ENCODE measurements at places on chromosomes 13 and 19.

DNA sequence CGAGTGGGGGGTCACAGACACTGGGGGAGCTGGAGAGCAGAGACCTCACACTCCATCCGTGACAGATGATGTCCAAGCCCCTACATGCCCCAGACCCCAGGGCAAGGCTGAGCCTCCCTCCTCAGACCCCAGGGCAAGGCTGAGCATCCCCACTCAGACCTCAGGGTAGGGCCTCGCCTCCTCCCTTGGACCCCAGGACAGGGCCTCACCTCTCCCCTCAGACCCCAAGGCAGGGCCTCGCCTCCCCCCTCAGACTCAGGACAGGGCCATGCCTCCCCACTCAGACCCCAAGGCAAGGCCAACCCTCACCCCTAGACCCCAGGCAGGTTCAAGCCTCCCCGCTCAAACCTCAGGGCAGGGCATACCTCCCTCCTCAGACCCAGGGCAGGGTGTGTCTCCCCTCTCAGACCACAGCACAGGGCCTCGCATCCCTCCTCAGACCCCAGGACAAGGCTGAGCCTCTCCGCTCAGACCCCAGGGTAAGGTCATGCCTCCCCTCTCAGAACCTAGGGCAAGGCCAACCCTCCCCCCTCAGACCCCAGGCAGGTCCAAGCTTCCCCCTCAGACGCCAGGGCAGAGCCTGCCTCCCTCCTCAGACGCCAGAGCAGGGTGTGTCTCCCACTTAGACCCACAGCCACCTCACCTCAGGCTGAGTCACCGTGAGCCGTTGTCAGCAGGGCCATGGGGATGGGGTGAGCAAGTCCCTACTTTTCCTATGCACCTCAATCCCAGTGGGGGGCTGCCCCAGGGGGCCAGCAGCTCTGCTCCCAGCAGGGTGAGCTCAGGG lies 1.7 kb upstream of the S1PR4 start:
- DNase-seq: no peak

- no peak for DNase-seq
These were observed 40.8 kb downstream of the SLITRK5 start for GRCh38 chr13:87712012-87712411.

DNA sequence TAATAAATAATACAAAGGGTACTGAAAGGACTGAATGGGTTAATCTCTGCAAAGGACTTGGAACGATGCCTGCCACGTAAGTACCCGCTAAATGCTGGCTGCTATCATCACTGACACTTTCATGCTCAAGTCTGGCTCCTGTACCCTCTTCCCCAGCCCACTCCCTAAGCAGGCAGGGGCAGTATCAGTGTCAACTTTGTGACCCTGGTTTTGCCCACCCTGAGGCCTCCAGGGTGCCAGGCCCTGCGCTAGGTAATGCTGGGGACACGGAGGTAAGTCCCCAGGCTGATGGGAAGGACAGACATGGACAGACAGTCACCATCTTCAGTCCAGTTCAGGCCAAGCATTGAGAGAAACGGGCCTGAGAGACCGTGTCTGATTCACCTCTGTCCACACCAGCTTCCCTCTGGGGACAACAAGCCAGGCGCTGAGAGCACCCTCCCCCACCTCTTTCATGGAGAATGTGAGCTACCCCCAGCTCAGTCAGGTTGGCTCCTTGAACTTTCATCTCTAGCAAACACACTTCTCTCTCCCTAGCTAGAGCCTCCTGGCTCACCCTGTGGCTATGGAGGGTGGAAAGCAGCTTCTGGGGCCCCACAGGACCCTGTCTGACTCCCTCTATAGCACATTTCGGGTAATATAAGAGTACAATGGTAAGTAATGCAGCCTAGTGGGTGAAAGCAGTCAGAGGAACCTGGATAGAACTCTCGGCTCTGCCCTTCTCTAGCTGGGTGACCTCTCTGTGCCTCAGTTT lies 800 bp downstream of the ETFB start:
- no peak for DNase-seq

- no peak for DNase-seq
These were observed 66.5 kb downstream of the DGKH start for GRCh38 chr13:42114912-42115311.

GRCh38 chr19:5817218-5817617 lies 12.4 kb downstream of the NRTN start:
- DNase-seq: no peak

DNA sequence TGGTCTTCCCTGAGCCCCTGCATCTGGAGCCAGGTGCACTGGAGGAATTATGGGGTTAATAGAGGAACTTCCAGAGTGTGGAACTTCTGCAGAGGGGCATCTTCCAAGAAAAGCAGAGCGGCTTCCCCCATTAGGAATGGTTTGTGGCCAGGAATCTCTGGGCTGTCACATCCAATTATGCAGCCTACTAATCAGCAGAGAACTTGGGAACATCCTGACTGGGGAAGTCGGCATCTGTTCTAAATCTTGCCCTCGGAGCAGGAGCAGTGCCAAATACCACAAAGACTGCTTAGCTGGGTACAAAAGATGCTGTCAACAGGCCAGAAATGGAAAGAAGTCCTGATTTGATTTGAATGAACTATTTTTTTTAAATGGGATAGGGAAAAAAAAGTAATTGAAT lies 435.1 kb downstream of the ZNF536 start:
- no peak for DNase-seq

DNA sequence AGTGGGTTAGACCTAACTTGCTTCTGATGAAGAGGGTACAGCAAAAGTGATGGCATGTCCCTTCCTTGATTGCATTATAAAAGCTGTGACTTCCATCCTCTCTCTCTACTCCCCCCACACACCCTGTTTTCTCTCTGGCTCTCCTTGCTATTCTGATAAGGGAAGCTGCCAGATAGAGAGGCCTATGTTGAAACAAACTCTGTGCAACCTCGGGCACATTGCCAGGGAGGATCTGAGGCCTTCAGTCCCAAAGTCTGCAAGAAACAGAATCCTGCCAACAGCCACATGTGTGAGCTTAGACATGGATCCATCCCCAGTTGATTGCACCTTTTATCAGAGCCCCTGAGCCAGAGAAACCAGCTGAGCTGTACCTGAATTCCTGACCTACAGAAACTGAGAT lies 44.8 kb upstream of the ARGLU1 start:
- no peak for DNase-seq

DNA sequence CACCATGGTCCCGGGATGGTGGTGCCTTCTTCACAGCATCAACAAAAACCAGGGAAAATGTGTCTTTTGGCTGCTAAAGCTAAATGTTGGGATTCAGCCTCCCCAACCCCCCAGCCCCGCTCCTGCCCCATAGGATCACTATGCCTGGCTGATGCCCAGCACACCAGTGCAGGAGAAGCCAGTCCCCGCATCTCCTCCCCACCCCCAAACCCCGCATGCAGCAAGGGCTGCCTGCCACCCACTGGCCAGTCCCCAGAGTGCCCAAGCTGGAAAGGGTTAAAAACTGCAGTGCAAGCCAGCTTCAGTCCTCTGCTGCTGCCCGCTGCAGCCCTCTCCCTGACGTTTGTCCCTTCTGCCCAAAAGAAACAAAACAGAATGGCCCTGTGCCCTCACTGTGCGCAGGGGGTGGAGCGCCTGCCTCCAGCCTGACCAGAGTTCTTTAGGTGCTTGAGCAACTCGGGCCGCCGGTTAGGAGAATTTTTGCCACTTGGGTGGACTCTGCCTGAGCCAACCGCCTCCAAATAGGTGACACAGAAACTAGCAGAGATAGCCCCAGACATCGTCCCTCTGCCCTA lies 3.7 kb downstream of the CALM3 start:
- no peak for DNase-seq

DNA sequence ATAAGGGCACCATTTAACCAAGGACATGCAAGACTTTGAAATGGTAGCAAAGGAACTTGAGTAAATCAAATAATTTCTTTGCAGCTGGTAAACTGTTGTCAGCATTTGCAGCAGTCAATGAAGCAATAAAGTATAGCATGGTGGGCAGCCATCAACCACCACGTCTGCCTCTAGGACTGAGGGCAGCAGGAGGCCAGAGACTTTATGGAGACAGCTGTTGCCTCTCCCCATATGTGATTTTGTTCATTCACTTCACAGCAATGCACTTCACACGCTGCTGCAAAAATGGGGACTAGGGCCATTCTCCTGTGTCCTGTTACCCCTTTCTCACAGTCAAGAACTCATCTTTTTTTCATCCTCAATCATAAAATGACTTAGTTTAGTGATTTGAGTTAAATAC lies 51.3 kb upstream of the PCDH9 start:
- DNase-seq: no peak

DNA sequence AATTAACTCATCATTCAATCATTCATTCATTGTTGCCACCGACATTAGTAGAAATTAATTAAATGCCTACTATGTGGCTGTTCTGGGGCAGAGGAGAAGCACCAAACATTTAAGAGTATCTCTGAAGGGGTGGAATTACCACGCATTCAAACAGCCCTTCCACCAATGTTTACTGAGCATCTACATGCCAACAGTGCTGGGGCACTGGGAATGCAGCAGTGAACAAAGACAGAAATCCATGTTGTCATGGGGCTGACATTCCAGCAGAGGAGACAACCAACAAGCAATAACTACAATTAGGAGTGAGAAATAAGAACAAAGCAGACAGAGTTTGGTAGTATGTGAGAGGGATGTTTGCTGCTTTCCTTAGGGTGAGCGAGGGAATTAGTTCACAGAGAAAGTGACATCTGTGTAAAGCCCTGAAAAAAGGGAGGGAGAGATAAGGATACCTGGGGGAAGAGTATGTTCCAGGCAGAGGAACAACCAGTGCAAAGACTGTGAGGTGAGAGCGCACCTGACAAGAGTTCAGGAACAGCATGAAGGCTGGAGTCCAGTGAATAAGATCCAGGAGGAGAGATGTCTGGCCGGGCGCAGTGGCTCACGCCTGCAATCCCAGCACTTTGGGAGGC lies 1.3 kb upstream of the PAK4 start:
- no peak for DNase-seq

DNA sequence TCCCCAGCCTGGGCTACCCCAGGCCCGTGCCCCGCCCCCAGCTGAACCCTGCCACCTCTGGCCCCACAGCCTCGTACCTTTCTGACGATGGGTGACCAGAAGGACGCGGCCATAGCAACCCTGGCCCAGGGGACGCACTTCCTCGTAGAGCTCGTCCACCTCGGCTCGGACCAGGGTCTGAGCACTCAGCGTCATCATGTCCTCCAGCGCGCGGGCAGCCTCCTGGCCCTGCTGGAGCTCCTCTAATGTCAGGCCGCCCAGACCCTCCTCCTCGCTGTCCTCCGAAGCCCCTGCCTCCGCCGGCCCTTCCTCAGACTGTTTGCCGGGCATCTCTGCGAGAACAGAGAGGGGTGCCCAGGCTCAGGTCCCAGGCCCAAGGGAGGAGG lies 975 bp downstream of the SBK2 start:
- DNase-seq: no peak

DNA sequence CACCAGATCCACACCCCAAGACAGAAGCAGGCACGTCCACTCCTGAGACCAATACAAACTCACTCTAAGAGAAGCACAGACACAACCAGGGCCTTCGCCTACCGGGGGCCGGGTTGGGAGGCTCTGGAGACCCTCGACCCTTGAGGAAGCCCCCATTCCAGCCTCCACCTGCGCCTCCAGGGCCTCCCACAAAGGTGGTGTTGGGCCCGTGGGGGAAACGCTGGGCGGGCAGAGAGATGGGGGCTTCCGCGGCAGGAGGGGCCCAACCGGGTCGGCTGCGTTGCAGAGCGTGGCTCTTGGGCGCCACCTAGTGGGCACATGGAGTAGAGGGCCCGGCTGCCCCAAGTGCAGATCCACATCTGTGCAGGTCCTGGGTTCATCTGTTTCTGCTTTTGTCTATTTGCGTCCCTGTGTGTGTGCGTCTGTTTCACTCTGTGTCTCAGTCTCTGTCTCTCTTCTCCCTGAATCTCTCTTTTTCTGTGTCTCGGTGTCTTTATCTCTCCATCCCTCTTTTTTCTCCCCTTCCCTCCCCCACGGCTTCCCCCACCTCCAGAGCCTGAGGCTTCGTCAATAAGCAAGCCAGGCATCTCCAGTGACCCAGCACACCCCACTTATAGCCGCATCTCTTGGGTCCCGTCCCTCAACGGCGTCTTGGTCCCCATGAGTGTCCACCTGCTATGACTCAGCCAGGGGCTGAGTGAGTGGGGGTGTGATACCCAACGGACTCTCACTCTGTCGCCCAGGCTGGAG lies 10.5 kb upstream of the TINCR start:
- peak; percentile 87 for DNase-seq

DNA sequence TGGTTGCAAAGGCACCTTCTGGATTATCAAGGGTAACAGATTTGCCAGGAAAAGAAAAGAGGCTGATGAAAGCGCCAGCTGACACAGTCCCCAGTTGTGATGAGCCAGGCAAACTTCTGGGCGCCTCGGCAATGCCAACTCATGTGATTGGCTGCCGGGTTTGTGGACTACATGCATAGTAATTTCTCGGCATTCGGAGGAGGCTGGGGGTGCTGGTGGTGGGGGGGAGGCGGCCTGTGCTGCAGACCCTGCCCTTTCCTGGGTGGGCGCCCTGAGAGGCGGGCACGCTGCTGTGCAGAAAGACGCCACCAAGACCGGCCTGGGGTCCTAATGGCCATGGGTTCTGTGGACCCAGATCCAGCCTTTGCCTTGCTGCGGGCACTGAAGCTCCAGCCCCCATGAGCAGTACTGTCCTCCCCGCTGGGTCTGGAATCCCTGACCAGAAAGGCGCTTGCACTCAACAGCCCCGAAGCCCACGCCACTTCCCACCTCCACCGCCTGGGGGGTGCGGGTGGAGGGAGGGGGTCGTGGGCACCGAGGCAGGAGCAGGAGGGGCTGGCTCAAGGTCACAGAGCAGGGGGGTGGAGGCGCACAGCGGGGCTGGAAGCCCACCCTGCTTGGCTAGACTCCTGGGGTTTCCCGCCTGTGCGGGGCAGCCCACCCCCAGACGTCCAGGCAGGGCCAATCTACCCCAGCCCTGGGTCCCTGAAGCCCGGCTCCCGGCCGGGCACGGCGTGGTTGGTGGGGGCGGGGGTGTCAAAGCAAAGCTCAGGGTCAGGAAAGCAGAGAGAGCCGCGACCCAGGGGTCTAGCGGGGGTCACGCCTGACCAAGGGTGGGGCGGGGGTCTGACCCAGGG lies 1.0 kb downstream of the DIRAS1 start:
- no peak for DNase-seq

DNA sequence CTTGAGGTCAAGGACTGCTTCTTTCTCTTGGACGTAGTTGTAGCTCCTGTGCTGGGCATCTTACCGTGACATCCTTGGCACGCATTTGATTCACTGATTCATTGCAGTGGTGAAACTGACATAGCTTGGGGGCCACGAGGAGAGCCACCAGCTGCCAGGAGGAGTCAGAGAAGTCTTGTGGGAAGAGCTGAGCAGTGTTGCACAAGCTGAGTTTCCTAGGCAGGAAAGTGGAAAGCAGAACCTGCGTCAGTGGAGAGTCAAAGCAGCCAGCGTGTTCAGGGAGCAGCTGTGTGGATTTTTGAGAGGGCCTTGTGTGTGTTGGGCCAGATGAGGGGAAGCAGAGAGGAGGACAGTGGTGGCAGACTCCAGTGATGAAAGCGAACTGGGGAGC lies 5.3 kb upstream of the GPR183 start:
- DNase-seq: no peak

GRCh38 chr19:771332-771785 lies 20.4 kb downstream of the MISP start:
- peak; percentile 33 for DNase-seq

DNA sequence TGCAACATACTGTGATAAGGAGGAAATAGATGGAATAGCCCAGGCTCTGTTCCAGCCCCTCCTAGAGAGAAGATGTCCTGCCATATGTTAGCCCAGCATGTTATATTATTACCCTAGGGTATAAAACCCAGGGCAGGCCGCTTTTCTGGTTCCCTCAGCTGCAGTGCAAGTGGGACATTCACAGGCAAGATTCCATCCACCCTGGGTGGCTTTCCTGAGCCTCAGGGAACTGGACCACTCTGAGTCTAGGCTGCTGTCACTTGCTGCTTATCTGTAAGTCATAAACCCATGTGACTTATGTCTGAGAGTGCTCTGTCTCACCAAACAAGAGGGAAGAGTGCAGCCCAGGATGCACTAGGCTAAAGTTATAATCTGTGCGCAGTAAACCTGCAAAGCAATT lies 413.2 kb downstream of the MZT1 start:
- DNase-seq: no peak
